AG04450 (cell line): ENCODE measurements at places on chromosomes 3 and 15. TPM values are rescaled to one million over a fixed set of nuclear protein-coding genes. Genes with fewer than 3 reads are reported as not detected.

- DNase-seq = no peak
Measured at GRCh38 chr3:113051787-113052186, 61.0 kb downstream of the GTPBP8 start.

DNA sequence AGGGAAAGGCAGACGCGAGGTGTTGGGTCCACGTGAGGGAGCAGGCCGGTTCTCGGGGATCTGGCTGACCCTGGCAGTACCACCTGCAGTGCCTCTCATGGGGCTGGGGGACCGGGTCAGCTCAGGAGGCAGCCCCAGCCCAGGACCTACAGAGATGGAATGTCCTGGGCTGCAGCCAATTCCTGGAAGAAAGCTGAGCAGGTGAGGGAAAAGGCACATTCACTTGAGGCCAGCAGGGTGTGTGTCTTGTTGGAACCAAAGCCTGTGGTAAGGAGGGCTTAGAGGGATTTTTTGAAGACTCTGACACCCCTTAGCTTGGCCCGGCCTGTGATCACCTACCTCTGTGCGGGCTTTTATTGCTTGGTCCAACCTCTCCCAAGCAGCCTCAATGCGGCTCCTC is 15.8 kb downstream of the PLA2G4B start:
- DNase-seq = no peak

- DNase-seq = no peak
Measured at GRCh38 chr15:94372821-94373220, 141.5 kb downstream of the MCTP2 start.

ANKUB1 gene
- not detected in 2 replicates for polyA plus RNA-seq

DNA sequence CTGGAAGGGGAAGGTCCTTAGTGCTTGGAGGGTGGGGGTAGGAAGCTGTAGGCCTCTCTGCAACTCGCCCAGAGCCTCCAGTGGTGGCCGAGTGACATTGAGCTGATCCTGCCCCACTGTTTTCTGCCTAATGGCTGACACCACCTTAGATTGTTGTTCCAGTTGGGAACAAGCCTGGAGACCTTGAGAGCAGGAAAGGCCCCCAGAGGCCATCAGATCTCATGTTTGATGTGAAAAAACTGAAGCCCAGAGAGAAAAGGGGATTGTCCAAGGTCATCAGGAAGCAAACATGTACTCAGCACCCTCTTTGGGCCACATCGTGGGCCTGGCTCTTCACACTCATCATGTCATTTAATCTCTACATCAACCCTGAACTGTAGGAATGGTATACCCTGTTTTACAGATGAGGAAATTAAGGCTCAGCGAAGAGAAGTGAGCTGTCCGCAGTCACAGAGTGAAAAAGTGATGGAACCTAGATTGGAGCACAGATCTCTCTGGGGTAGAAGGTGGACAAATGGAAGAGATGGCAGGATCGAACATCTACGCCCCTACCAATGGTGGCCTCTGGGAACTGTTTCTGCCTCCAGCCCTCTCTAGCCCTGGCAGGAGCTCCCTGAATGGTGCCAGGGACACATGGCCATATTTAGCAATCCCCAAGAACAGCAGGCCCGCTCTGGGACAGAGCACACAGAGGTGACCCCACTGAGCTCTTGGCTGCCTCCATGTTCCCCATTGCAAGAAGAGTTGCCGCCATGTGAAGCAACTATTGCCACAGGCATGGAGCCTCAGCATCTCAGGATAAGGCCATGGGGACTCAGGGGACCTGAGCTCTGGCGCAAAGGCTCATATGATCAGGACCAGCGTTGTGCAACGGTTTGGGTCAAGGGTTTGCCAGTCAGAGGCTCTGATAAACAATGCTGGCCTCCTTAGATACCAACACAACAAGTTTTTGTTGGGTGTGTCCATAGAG is 31.6 kb upstream of the TSEN2 start:
- DNase-seq = no peak

ADAMTS17 gene
- polyA plus RNA-seq = 0.05 and 0.06 TPM in 2 replicates

DNA sequence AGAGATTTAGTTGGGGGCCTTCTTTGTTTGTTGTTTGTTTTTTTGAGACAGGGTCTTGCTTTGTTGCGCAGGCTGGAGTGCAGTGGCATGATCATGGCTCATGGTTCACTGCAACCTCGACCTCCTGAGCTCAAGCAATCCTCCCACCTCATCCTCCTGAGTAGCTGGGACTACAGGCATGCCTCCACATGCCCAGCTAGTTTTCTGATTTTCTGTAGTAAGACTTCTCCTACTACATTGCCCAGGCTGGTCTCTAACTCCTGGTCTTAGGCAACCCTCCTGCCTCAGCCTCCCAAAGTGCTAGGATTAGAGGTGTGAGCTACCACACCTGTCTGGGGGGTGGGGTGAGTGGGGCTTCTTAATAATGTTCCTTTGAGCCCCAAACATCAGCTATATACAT is 148.3 kb upstream of the ADAMTS9 start:
- DNase-seq = no peak

DNA sequence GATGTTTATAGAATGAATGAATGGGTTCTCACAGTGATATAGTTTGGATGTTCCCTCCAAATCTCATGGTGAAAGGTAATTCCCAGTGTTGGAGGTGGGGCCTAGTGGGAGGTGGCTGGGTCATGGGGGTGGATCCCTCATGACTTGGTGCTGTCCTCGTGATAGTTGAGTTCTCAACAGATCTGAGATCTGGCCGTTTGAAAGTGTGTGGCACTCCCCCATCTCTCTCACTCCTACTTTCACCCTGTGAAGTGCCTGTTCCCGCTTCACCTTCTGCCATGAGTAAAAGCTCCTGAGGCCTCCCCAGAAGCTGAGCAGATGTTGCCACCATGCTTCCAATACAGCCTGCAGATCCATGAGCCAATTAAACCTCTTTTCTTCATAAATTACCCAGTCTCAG is 170.8 kb upstream of the LINGO1 start:
- DNase-seq = no peak
